A549 treated with Hydrocortisone at 1 μM for 4 hours (cell line): ENCODE measurements at places on chromosomes 1 and 21. TPM values are rescaled to one million over a fixed set of nuclear protein-coding genes. Genes with fewer than 3 reads are reported as not detected.

EVA1B gene
- total RNA-seq: 9.3 to 23.1 TPM (median 22.2 TPM) in 5 replicates

CD84 gene
- not detected in 5 replicates for total RNA-seq

AMPD1 gene
- not detected in 5 replicates for total RNA-seq

PTAFR gene
- total RNA-seq: 0.10 to 0.22 TPM (median 0.16 TPM) in 5 replicates
